ENCODE measurements at places on chromosomes 16 and 17. TPM values are rescaled to one million over a fixed set of nuclear protein-coding genes. Genes with fewer than 3 reads are reported as not detected.

GRCh38 chr17:326010-326621 is 26.5 kb downstream of the RPH3AL start:
- peaks cover 3% of the 10 kb centered on the region for H3K4me1 ChIP-seq
- H3K36me3 ChIP-seq = no peaks in the 10 kb centered on the region
- no peak overlapping the region for H3K27ac ChIP-seq
- H3K4me3 ChIP-seq = no peak overlapping the region
- DNase-seq = no peak

- H3K4me3 ChIP-seq = no peak overlapping the region
- H3K27me3 ChIP-seq = peaks cover 21% of the 10 kb centered on the region
- H3K36me3 ChIP-seq = no peaks in the 10 kb centered on the region
Observed at GRCh38 chr17:7080456-7081041, 498 bp upstream of the CLEC10A start.

OR1F1 gene
- not detected for total RNA-seq

CD7 gene
- total RNA-seq = 454 TPM

Data from activated T-helper 1 cell treated with anti-CD3 and anti-CD28 coated beads, Interleukin-12 subunit alpha, Interleukin-12 subunit beta, Interleukin-2, Interleukin-4 antibody, amounts not matched to agents 30 ng/mL and 10 ng/mL and 1 ng/mL, durations not matched to agents 14 hours and 24 hours and 36 hours (primary cell).